Suppressor macrophage (primary cell): ENCODE measurements at places on chromosomes 7 and 10.

GRCh38 chr10:126926568-126926967, 21.3 kb downstream of the DOCK1 start:
- no peak for DNase-seq

- DNase-seq: no peak
Measured at GRCh38 chr7:106239406-106239805, 45.4 kb downstream of the NAMPT start.

- DNase-seq: no peak
Measured at GRCh38 chr10:112045938-112046337, 137.6 kb downstream of the GPAM start.

GRCh38 chr7:142833174-142834048, 21.5 kb upstream of the EPHB6 start:
- DNase-seq: no peak

- DNase-seq: no peak
Measured at GRCh38 chr10:89553064-89553734, 17.8 kb upstream of the SLC16A12 start.

- DNase-seq: no peak
Measured at GRCh38 chr7:150396851-150397260, 17.7 kb downstream of the ZNF775 start.

GRCh38 chr10:89344156-89344555, 16.4 kb downstream of the IFIT3 start:
- DNase-seq: no peak

GRCh38 chr7:102096706-102097427, 189.8 kb upstream of the SH2B2 start:
- DNase-seq: no peak

DNA sequence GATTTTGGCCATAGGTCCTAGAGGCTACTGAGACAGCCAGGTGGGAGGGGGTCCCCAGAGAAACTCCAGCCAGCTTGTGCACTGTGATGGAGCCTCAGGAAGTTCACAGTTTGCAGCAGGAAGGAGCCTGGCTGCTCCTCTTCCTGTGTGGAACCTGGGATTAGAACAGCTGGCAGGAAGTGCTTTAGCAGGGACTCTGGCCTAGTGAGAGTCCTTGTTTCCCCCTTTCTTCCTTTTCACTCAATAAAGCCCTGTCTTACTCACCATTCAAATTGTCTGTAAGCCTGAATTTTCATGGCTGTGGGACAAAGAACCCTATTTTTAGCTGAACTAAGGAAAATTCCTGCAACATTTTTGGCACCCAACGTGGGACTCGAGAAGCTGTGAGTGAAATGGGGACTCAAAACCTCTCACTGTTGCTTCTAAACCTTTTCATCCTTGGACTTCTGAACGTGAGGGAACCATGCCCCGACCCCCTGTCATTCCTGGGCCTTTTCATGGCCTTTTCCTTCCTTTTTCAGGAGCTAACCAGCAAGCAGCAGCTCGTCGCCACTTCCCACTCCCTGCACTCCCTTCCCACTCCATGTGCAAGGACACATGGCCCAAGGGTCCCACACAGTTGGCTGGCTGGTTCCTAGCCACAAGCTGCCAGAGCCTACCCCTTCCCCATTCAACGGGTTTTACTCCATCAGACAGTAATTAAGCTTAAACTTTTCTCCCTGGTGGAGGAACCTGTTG, 32.8 kb upstream of the SORCS3 start:
- no peak for DNase-seq

DNA sequence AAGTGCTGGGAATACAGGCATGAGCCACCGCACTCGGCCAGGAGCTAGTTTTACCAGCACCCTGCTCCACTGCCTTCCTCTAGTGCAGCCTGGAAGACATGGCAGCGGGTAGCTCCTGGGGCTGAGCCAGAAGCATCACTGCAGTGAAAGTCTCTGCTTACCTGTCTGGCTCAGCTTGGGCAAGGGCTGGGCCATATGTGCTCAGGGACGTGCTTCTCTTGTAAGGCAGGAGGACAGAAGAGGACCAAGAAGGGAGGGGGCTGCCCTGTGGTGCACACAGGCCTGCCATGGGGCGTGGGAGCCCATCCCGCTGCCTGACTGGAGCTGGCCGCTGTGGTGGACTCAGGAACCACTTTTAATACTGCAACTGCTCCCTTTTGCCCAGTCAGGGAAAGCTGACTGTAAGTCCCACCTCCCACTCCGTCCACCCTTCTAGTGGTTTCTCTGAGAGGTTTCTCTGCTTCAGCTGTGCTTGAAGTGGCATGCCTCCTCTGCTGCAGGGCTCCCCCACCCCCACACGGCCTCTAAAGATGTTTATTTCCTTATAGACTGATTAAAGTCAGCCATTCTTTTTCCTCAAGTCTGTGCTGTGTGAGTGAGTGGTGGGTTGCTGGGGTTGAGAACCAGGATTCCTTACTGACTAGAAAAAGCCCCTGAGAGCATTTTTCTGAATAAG, 25.3 kb upstream of the C10orf95 start:
- no peak for DNase-seq

- peak; percentile 70 for DNase-seq
Measured at GRCh38 chr10:4107285-4107851, 322.4 kb upstream of the KLF6 start.

- DNase-seq: no peak
Measured at GRCh38 chr7:101572156-101572555, 56.9 kb downstream of the MYL10 start.

GRCh38 chr7:152231089-152231488, 204.7 kb downstream of the KMT2C start:
- DNase-seq: no peak

DNA sequence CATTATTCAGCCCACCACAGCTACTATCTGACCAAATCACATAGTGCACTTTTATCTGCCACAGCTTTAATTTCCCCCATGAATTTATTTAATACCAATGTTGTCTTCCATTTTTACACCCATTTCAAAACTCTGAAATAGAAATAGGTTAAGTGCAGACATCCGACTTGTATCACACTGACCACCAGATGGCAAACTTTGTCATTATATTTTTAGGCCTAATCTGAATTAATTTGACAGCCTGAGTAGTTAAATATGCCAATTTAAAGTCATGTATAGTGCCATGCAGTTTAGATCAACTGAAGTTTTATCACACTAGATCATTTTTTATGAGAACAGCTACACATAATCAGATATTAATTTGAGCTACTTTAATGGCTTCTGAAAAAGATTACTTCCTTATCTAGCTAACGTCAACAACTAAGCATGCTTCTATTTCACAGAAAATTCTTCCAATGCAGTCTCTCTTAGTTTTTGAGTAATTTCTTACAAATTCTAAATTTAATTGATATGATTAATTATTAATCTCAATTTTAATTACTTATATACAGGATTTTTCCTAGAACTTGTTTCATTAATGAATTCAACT, 566.4 kb downstream of the GFRA1 start:
- peak; percentile 2 for DNase-seq

DNA sequence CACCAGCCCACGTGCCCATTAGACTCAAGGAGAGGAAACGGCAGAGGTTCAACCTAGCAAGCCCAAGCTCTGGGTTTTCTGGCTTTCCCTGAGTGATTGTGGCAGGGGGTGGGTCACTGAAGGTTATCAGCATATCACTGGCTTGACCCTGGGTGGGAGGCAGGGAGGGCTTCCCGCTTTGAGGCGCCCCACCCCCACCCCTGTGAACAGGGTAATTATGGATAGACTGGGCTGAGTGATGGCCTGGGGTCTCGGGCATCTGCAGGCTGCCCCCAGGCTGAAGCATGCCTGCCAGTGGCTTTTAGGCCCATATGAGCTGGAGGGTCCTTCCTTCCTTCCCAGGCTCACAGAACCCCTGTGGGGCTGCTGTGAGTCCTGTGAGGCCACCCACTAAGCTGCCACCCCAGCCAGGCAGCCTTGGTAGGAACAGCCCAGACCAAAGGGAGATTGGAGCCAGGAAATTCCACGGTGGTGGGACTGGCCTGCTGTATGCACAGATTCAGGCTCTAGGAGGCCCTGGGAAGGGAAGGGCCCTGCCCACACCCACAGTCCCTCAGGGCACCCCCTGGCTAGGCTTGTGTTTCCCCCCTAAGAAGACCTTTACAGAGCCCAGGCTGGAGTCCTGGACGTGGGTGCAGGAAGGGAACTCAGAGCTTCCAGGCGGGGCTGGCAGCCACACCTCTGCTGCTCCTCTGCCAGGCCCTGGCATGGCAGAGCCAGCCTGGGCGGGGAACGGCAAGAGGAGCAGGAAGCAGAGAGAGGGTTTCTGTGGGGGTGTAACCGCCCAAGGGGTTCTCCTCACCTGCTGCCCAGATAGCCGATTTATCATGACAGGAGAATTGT, 33.1 kb downstream of the GPRIN2 start:
- no peak for DNase-seq

- peak; percentile 52 for DNase-seq
Measured at GRCh38 chr7:17640730-17641377, 299.4 kb downstream of the SNX13 start.

DNA sequence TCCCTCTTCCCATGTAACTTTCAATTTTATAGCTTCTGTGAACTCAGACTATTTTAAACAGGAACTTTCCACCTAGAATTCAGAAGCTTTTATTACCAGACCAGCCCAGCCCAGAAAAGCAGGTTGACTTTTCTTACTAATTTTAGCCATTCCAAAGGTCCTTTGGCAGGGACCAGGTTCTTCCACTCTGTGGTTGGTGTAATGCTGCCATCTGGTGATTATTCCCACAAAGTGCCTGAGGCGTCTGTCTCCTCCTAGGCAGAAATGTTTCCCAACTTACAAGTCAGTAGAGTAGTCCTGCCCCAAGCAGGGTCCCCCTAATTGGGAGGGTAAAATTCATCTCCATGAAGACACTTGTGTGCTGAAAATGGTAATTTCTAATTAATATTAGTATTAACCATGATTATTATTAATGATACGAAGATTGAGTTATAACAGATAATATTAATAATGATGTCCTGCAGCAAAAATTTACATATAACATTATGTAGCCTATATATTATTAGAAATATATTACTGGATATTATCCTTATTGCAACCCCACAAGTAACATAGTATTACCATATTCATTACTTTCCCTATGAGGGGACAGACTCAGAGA, 53.0 kb upstream of the PPP1R17 start:
- DNase-seq: peak; percentile 66

GRCh38 chr7:159239028-159239427, 94.4 kb upstream of the VIPR2 start:
- no peak for DNase-seq

DNA sequence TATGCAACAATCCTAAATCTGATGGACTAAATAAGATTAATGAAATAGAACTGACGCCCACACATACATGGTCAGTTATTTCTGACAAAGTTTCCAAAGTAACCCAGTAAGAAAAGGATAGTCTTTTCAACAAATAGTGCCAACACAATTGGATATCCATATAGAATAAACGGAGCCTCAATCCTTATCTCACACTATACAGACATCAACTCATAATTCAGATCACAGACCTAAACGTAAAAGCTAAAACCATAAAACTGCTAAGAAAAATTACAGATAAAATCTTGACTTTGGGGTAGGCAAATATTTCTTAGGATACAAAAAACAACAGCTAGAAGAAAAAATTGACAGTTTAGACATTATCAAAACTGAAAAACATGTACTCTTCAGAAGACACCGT, 8.5 kb downstream of the CACUL1 start:
- DNase-seq: no peak

DNA sequence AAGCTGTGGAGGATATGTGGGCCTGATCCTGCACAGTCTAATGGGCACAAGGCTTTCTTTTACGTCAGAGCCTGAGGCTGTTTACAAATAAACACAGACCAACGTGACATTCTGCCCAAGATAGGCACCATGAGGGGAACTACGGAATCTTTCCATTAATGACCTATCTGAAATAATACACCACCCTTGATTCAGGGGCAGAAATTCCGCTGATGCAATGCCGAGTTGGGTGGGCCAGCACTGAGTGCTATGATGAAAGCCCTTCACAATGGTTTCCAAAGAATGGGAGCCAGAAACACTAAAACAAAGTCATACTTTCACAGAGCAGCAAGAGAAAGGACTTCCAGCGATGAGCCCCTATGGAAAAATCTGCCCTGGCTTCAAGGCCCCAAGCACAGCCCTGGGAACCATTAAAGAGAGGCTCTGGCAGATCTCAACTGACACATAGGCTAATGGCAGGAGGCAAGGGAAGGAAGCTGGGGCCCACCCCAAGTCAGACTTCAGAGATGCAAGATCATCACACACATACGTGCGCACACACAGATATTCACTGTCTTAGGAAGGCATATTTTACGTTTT, 72.2 kb upstream of the DLX6 start:
- no peak for DNase-seq

- no peak for DNase-seq
Measured at GRCh38 chr10:120161111-120161510, 268.6 kb downstream of the SEC23IP start.

DNA sequence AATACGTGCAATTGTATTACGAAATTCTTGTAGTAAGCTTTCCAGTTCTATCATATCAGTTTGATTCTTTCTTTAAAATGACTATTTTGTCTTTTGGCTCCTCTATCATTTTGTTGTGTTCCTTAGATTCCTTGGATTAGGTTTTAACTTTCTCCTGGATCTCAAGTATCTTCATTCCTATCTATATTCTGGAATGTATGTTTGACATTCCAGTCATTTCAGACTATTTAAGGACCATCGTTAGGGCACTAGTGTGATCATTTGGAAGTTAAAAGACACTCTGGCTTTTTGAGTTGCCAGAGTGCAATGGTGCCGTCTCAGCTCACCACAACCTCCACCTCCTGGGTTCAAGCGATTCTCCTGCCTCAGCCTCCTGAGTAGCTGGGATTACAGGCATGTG, 45.7 kb upstream of the SFTPD start:
- no peak for DNase-seq

- no peak for DNase-seq
Measured at GRCh38 chr10:21399392-21400035, 126.0 kb downstream of the SKIDA1 start.

GRCh38 chr7:27080844-27081436, 14.9 kb downstream of the HOXA1 start:
- no peak for DNase-seq

DNA sequence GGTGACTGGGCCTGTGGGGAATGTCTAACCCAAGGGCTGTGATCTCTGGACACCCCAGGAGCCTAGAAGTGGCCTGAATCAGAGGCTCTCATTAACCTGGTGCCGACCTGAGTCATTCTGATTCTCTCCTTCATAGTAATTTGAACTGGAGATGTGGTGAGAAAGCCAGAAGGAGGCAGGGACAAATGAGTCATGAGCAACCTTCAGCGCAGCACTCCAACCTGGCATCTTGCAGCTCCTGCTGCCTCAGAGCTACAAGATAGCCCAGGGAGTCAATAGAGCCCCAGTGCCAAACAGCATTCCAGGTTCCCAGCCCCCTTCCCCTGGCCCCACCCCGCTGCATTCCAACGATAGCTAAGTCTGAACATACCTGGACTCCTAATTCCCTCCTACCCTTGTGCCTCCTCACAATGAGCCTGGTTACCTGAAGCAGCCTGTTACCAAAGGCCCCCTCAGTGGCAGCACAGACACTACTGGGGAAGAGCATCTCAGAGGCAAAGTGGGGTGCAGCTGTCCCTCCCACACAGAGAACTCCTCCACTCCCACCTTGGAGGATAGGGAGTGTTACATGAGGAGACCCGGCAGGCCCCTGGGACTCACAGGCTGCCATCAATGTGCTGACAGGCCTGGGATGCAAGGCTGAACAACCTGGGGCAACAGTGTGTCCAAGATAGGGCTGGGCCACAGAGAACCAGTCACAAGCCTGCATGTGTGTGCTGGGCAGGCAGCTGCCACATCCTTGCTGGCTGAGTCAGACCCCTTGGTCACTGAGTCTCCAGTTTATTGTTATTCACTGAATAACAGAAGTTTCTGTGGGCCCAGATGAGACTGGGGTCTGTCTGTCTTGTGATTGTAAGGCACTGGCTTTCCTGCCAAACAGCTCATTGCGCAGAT, 76.8 kb upstream of the LEP start:
- DNase-seq: no peak

- DNase-seq: no peak
Measured at GRCh38 chr7:137852108-137852507, 5.3 kb upstream of the DGKI start.
